ENCODE measurements at places on chromosomes 4 and X.
A peak's percentile ranks its signal among the peaks of the same experiment; 100 is the strongest.

DNA sequence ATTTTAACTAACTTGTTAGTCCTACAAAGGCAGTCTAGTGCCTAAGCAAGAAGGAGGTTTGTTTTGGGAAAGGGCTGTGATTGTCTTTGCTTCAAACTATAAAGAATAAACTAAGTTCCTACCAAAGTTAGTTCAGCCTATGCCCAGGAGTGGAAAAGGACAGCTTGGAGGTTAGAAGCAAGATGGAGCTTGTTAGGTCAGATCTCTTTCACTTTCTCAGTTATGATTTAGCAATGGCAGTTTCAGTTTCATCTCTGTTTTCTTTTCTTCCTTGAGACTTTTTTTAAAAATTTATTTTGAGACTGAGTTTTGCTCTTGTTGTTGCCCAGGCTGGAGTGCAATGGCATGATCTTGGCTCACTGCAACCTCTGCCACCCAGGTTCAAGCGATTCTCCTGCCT, 82.9 kb upstream of the NLGN4X start:
- no peak for DNase-seq

DNA sequence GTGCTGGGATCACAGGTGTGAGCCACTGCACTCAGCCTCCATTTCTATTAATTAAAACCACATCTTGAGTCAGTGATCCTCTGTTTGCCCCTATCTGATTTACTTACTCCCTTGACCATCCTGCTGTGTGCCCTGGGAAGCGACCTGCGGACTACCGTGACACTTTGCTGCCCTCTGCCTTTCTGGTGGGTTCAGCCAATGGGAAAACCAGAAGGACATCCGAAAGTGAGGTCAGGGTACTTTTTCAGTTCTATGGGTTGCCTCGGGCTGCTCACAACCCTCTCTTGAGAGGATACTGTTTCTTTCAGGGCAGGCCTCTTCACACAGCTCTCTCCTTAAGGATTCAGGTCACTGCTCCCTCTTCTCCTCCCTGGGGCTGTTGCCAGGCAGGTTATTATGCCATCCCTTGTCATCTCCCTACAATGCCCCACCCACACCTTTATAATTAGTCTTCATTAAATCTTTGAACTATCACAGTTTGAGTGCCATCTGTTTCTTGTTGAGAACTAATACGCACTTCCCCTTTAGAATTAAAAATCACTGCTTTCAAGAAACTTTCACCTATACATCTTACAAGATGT, 21.4 kb downstream of the PLAC8 start:
- no peak for DNase-seq

- DNase-seq = peak; percentile 46
These were observed 252.4 kb upstream of the CPEB2 start for GRCh38 chr4:14749910-14750309.

DNA sequence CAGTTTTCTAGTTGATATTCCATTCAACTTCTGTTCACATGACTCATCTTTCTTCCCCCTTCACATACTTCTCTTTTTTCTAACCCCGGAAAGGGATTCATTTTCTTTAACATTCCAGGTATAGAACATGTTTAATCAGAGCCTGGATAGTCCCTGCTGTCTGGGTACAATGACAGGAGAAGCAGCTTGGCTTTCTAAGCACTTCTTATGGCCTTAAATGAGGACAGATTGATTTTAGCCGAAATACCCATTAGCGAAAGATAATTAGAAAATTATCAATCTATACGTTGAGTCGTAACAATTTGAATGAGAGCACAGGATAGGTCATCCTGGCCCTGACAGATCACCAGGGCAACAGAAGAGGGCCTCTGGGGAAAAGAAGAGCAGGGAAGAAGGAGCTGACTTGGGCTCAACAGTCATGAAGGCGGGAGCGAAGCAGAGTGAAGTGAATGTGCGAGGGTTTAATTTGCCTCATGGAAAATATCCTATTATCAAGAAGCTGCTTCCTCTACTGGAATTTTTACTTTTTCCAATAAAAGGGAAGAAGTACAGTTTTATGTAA, 62.2 kb downstream of the PPP1R2C start:
- DNase-seq = no peak
